ENCODE measurements at places on chromosomes 4 and X.

DNA sequence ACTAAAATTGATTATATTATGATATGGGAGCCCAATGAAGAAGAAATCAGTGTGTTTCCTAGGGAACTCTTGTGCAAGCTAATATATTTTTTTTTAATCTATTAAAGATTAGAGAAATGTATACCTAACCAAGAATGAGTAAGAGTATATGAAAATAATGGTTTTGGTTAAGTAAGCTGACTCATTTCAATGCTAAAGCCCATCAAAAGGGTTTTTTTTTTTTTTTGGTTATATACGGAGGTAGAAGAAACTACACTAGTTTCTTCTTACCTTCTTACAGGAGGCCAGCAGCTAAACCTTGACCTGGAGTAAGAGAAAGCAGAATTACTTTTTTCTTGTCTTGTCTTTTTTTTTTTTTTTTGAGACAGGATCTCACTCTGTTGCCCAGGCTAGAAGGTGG, 27.5 kb downstream of the RUFY3 start:
- DNase-seq, result no peak

DNA sequence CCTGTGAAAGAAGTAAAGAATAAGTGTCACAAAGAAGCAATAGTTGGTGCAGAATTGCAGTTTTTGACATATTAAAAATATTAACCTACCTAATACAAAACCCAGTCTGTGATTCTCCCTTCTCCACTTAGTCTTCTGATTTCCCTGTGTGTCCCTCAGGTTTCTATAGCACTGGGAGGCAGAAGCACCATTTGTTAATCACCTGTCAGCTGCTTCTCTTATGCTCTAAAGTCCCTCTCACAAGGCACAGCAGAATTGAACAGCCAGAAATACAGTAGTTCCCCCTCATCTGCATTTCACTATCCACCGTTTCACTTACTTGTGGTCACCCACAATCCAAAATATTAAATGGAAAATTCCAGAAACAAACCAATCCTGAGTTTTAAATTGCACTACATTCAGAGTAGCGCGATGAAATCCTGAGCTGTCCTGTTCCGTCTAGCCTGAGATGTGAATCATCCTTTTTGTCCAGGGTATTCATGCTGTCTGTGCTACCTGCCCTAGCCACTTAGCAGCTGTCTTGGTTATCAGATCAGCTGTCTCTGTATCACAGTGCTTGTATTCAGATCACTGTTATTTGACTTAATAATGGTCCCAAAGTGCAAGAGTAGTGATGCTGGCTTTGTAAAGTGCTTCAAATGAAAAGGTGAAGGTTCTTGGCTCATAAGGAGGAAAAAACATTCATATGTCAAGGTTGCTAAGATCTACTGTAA, 984.1 kb upstream of the GRID2 start:
- no peak for DNase-seq

- no peak for DNase-seq
Measured at GRCh38 chrX:63281465-63281864, 69.7 kb downstream of the SPIN4 start.

- peak; percentile 12 for DNase-seq
Measured at GRCh38 chrX:114626323-114626722, 42.4 kb downstream of the HTR2C start.

GRCh38 chr4:99159699-99160098, 15.6 kb upstream of the ADH4 start:
- no peak for DNase-seq

GRCh38 chr4:20987191-20987590, 286.9 kb downstream of the PACRGL start:
- DNase-seq, result no peak

GRCh38 chr4:4780729-4781244, 78.7 kb upstream of the MSX1 start:
- peak; percentile 60 for DNase-seq

GRCh38 chr4:153602758-153603157, 81.3 kb upstream of the TLR2 start:
- no peak for DNase-seq

GRCh38 chr4:38078590-38079421, 118.6 kb downstream of the PTTG2 start:
- peak; percentile 89 for DNase-seq

- peak; percentile 18 for DNase-seq
Measured at GRCh38 chr4:99759346-99759984, 57.2 kb upstream of the DAPP1 start.

DNA sequence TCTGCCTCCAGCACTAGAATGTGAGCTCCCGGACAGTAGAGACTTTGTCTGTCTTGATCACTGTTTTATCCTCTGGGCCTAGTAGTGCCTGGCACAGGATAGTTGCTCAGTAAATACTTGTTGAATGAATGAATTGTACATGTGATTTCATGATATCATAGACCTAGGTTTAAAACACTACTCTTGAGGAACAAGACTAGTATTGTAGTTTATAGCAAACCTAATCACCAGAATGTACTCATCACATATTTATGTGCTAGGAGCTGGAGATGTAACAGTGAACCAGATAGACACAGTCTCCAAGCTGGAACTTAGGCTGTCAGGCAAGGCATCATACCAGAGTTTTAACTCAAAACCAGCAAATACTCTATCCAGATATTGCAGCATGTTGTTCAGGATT, 23.5 kb downstream of the GAB3 start:
- DNase-seq, result peak; percentile 31

GRCh38 chrX:154711264-154711663, 39.6 kb downstream of the GAB3 start:
- DNase-seq, result no peak

DNA sequence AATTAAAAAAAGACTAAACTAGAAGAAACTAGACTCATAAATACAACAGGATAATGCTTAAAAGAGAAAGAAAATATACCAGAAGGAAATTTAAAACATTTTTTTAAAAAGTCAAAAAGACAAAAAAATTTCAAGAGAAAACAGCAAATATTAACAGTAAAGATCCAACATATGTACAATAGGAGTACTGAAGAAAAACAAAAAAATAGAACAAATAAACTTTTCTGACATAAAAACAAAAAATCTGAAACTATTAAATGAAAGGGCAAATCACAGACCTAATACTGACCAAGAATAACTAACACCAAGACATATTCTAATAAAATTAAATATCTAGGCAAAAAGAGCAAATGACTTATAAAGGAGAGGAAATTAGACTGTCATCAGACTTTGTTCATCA, 11.5 kb downstream of the DNAJB14 start:
- peak; percentile 43 for DNase-seq

DNA sequence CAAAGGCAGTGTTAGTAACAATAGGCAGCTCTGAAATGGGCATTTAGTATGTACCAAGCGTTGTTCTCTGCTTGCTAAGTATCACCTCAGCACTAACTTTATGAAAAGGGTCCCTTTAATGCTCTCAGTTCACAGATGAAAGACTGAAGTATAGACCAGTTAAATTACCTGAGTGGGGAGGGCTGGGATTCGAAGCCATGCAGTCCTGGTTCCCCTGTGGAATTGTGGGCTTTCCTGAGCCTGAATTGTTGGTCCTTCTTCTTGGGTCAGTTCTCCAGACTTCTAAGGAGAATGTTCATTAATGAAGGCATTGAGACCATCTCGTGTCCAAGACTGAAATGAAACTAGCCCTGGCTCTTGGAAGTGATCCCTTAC, 7.7 kb upstream of the PRDM8 start:
- DNase-seq, result no peak

DNA sequence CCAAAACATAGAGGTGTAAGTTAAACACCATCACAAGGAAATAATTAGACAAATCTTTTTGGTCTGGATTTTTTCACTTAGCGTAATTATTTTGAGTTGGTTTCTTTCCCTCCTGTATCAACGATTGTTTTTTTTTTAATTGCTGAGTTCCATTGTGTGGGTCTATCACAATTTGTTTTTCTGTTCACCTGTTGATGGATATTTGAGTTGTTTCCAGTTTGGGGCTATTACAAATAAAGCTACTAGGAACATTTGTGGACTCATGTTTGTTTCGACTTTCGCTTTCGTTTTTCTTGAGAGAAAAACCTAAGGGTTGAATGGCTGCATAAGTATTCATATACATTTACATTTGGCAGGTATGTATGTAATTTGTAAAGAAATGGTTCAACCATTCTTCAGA, 20.4 kb upstream of the FBXW7 start:
- no peak for DNase-seq

- DNase-seq, result peak; percentile 78
Measured at GRCh38 chr4:89024051-89024675, 32.8 kb downstream of the FAM13A start.

DNA sequence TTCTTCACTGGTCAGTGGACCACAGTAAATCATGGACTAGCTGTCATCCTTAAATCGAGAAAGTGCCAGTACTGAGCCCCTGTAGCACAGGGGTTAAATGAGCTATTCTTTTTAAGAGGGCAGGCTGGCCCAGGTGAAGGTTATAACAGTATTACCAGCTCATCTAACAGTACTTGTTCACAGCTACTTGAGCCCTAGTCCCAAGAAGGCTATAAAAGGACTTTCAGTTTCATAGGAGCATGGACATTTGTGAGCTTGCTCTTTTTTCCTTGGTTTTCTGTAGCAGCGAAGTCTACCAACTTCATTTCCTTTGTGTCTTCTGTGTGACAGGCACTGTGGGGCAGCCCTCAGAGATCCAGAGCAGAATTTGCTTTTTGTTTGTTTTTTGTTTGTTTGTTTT, 61.0 kb downstream of the ARX start:
- no peak for DNase-seq

DNA sequence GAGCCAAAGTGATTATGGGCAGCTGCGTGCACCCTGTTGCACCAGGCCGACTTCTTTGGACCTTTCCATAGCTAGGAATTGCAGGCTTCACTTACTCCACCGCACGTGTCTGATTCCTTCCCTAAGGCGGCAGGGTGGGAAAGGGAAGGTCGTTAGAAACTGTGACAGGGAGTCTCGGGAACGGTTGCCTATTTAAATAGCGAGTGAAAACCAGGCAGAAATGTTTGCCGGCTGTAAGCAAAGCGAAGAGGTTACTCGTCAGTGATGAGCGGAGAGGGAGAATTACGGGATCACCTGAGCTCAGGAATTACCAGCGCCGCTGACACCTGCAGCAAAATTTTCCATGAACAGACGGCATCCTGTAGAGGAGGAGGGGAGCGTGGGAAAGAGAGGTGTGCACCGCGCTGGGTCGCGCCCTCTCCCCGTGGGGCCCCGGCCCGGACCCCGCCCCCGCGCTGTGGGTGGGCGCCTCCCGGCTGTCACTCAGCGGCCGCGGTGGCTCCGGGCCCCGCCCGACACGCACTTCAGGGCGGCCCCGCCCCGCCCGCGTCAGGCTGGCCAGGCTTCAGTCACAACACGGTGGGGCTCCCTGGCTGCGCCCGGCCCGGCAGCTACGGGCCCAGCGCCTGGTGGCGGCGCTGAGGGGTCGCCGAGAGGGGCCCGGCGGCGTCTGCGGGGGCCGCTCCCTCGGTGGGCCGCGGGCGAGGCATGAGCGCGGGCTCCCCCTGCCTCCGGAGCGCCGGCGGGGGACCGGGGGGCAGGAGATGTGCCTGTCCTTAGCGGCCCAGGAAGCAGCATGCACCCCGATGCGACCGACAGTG, at the start of gene SNX25:
TSS of gene SNX25 (plus strand) at position 568 of the 821 bp plus-strand sequence. CDS start at position 797, 229 bp downstream.
- peak; percentile 73 for DNase-seq

DNA sequence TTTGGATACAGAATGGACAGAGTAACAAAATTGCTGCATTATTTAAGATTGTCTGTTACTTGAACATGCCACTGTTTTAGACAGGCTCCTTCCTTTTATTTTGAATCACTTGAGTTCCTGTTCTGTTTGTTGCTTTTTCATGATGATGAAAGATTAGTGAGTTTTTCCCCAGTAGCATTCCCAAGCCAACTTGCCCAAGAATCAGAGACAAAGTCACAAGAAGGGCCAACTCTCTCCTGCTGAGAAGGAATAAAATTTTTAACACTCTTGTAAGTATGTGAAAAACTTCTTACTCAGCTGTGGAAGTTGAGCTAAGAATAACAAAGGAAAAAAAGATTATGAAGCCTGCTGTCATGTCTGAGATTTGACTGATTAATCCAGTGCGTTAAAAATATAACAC, 104.2 kb downstream of the KLHL8 start:
- DNase-seq, result peak; percentile 52

DNA sequence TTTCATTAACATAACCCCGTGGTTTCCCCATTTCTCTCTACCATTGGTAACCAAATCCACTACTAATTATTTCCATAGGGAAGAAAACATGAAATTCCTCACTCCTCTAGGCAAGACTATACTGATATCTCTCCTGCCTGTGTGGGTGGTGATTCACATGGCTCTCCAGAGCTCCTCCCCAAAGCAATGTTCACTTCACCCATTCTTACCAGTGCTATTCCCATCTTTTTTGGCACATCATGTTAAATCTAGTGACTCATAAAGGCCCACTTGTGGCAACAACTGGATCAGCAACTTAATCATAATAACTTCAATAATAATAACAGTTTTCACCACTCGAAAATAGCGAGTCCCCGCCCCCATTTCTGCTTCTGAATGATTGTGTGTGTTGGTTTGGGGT, 6.1 kb upstream of the HCCS start:
- no peak for DNase-seq

- DNase-seq, result no peak
Measured at GRCh38 chr4:120105472-120105871, 38.8 kb upstream of the MAD2L1 start.

- no peak for DNase-seq
Measured at GRCh38 chr4:57462843-57463242, 352.7 kb upstream of the IGFBP7 start.

DNA sequence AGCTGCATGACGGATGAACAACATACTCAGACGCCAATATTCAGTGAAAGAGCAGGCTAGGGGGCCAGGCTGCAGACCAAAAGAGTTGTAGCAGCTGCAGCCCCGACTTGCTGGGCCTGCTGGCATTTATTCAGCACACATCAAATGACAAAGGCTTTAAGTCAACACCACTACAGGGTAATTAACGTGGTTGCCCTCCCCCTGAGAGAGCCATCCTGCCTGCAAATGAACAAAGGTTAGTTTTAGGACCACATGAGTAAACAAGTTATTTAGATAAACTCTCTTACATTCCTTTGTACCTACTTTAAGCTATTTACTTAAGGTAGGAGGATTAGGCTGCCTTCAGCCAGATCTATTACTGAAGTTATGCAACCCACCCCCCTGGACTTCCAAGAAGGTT, 1329.1 kb downstream of the PCDH18 start:
- DNase-seq, result no peak

DNA sequence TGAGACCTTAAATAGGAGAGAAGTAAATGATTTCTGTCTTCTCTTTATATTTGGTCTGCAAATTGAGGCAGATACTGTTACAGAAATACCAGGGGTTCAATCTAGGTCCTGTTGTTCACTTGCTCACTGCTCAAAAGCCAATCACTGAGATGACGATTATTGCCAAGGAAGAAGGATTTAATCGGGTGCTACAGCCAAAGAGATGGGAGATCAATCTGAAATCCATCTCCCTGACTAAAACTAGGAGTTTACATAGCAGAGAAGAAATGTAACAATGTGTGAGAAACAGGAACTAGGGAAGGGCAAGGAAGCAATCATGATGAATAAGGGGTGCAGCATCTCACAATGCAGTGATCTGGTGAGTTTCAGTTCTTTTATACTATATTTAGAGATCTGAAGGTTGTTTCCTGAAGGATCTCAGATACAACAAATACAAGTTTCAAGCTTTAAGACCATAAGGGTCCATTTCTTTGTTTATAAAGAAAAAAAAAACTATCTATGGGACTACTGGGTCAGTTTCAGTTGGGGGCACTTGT, 117.9 kb upstream of the FAM9B start:
- no peak for DNase-seq

GRCh38 chrX:78119521-78120227, 15.6 kb downstream of the PGK1 start:
- no peak for DNase-seq
